ENCODE measurements at places on chromosomes 12 and 14.

DNA sequence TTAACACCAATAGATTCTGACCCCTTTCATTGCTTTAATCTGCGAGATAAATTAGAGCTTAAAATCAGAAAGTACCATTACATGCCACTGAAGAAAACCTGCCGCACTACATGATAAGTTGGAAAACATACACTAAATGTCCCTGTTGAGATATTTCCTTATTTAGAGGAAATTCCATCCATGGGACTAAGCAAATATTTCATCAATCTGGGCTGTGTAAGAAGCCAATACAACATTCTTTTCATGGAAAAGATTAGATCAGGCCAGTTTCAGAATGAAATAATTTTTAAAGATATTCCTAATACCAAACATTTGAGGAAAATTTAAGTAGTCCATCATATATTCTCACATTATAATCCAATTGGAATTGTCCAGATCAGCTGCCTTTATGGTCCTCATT lies 112.8 kb downstream of the LLPH start:
- DNase-seq = no peak

DNA sequence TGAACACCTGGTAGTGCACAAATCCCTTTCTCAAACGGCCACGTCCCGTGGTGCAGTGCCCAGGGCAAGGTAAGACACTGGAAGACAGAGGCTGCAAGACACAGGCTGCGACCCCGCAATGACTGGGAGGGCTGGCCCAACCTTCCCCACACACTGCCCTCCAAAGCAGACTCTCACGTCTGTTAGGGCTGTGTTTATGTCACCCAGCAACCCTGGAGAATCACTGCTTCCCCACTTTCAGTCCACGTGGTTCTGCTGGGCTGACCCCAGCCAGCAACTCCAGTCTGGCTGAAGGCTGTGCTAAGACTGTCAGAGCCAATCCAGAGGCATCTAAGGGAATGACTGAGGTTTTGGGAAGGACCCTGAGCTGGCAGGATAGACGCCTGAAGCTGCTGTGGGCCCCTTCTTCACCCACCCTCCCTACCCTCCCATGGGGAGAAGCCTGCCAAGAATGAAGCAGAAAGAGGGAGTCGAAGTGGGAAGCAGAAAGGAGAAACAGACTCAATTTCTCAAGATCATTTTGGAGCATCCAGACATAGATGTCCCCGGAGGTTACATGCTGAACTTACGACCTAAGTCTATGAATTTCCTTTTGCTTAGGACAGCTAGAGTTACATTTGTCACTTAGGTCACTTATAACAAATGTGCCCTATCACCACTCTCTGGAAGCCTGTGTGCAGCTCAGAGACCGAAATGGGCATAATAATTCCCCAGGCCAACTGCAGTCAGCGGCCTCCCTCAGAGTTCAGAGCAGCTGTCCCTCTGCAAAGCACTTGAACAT lies 11.7 kb downstream of the KDM2B start:
- no peak for DNase-seq

- DNase-seq = no peak
These were observed 108.7 kb upstream of the ETV6 start for GRCh38 chr12:11540615-11541310.

- no peak for DNase-seq
These were observed 39.5 kb downstream of the TESPA1 start for GRCh38 chr12:54945082-54945481.
